ENCODE measurements at places on chromosomes 5 and 9. TPM values are rescaled to one million over a fixed set of nuclear protein-coding genes. Genes with fewer than 3 reads are reported as not detected.

The EIF4EBP3 gene
- total RNA-seq: not detected

The ZNF879 gene
- total RNA-seq: 16.7 TPM

DNA sequence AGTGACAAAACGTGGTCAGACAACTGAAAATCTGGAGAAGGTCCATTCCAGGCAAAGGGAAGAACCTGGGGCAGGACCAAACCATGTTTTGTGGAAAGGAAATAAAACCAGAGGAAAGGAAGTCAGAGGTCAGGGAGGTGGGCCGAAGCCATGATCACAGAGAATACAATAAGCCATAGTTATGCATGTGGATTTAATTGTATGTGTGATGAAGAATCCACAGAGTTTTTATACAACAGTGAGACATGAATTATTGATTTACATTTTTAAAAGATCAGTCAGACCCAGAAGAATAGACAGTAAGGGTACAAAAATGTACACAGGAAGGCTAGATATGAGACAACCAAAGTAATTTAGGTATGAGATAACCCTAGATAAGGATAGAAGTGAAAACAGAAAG, 20.8 kb downstream of the TTC33 start:
- DNase-seq: no peak

DNA sequence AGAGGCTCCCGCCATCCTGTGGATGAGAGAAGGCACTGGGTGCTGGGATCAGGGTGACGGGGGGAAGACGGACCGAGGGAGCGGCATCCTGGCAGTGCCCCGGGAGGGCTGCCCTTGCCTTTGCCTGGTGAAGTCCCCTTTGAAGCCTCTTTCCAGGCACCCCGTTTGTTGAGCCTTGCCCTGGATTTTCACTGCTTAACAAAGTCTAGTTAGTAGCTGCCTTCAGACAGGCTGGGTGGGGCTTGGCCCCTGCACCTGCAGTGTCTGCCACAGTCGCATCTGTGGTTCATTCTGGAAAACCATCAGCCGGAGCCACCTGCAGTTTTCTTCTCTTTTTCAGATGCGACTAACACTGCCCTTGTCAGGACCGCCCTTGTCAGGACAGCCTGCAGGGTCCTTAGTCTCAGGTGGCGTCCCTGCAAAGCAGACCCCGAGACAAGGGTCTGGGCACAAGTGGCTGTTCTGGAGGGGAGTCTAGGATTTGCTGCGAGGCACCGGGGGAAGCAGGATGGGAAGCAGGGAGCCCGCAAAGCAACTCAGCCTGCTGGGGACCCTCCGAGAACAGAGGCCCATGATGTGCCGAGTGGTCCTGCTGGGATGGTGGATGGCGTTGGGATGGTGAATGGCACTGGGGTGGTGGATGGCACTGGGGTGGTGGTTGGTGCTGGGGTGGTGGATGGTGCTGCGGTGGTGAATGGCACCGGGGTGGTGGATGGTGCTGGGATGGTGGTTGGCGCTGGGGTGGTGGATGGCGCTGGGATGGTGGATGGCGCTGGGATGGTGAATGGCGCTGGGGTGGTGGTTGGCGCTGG, 147.9 kb upstream of the COL5A1 start:
- DNase-seq: no peak

- no peak for DNase-seq
These were observed 497.1 kb downstream of the ARHGEF28 start for GRCh38 chr5:74122979-74123590.

GRCh38 chr5:127518319-127518621, 830 bp downstream of the PRRC1 start:
- no peak for DNase-seq

- no peak for DNase-seq
These were observed 49.5 kb downstream of the NR3C1 start for GRCh38 chr5:143354025-143354424.

Measured in frontal cortex (tissue), 4 donors.